ENCODE measurements at places on chromosomes 6 and 20.

- DNase-seq = no peak
These were observed 67.5 kb downstream of the MTHFD1L start for GRCh38 chr6:150932996-150933395.

DNA sequence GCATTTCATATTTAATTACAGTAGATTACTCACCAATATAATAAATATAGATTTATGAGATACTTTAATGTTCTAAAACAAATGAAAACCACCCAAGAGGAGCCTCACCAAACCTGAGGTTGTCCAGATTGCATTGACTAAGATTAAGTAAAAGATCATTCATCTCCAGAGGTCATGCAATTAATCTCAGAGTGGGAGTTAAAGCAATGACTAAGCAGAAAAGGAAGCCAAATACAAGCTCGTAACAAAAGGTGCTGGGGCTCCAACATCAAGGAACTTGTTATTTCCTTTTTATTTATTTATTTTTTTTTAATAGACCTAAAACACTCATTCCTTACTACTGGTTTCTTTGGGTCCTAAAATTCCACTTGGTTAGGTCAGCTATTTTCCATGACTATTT is 57.7 kb downstream of the RSPO3 start:
- no peak for DNase-seq

DNA sequence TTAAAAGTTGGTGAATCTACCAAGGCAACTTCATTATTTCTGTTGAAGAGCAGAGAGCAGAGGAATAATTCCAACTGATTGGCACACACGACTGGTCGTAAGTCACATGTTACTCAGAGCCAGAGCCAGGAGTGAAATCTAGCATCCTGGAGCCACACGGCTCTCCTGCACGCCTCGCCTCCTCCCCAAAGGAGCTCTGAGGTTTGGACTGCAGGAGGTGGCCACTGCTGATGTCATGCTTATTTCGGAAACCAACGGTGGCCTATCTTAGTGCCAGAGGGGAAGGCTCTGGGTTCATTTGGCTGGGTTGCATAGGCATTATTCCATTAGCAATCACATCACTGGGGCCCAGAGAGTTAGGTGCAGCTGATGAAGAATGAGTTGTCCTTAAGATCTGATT is 123.5 kb upstream of the RALGAPA2 start:
- DNase-seq = no peak

GRCh38 chr6:167227984-167228383 is 63.1 kb upstream of the UNC93A start:
- DNase-seq = no peak

- no peak for DNase-seq
These were observed 32.8 kb upstream of the TFAP2B start for GRCh38 chr6:50785921-50786320.

DNA sequence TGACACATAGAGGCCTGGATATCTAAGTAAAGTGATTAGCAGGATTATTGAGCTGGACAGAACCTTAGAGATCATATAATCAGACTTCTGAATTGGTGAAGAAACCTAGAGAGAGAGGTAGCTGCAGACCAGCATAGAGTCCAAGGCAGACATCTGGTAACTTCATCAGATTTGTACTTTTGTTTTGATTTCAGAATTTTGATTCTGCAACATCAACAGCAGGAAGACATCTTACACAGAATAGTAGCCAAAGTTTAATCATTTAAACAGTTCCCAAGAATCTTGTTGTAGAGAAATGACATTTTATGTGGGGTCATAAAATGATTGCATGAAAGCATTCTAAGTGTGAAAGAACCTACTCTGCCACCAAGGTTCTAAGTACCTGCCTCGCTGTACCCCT is 39.4 kb downstream of the RPRD1B start:
- DNase-seq = no peak

DNA sequence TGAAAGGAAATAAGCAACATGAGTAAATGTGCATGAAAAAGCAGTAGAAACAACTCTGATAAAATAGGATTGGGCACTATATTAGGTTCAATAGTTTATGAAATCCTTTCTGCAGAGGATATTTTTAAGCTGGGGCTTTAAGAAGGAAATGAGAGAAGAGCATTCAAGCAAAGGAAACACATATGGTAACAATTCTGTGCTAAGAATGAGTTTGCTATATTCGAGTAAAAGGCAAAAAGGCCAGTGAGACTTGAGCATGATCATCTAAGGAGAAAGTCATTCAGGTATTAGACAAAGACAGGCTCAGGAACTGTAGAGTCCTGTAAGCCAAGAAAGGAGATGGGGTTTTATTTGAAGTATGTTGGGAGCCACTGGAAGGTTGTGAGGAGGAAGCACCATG is 387.1 kb upstream of the FLRT3 start:
- DNase-seq = no peak

DNA sequence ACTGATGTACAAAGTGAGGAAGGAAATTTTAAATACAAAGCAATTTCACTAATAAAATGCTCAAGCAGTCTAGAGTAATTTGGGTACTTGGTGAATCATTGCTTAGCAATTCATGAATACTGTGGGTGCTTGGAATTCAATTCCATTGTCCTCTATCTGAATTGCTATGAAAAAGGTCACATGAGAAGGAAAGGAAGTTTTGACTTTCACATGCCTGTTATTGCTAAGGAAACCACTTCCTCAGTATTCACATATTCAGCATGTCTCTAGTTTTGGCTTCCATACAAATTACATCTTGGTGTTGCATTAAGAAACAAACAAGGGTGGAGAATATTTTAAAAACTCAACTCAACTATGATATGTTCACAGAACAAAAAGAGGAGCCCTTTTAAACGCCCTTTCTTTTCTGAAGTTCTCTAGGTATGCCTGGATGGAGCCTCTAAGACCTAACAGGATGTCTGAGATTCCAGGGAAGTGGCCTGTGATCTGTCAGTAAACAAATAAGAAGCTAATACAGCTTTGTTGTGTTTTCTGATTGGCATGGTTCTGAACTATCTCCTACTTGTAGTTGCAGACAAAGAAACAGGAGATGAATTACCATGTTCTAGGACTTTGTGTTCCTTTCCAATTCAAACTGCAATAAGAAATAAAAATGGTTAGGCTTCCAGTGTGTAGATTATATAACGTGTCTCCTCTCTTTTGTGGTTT is 190.4 kb downstream of the OGFRL1 start:
- no peak for DNase-seq

DNA sequence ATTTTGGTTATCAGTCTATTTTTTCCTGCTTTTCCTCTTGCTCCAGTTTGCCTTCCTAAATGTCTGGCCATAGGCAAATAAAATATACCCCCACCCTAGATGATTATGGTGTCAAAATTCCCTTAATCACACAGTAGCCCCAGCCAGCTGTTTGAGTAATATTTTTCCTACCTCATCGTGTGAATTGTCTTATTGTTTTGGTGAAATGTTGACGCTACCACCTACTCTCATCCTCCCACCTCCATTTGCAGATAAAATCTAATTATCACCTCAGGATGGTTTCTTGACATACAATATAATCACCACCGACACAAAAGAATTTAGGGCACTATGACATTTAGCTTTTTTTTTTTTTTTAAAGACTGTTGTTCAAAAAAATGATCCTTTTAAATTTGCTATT is 44.1 kb upstream of the FUCA2 start:
- no peak for DNase-seq

- no peak for DNase-seq
These were observed 41.2 kb downstream of the THBS2 start for GRCh38 chr6:169212436-169212835.

- no peak for DNase-seq
These were observed 337.2 kb downstream of the HACE1 start for GRCh38 chr6:104522533-104522932.

GRCh38 chr6:100456141-100456907 is 8.4 kb downstream of the SIM1 start:
- no peak for DNase-seq

DNA sequence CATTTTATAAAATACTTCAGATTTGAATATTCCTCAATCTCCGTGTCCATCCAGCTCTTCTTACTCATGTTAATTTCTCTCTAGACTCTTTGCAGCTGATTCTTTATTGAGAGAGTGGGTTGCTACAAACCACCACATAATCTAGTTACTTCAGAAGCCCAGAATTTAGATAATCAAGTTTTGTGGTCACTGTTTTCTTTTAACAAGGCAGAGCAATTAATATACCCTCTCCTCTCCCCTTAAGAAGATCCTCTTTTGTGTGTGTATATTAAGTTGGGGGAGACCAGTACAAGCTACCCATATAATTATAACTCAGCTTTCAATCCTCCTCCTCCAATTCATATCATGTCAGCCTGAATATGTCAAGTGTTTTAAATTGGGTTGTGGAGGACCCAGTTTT is 95.1 kb downstream of the IRAK1BP1 start:
- DNase-seq = no peak

GRCh38 chr6:107585815-107586435 is 96.0 kb downstream of the SOBP start:
- DNase-seq = no peak

DNA sequence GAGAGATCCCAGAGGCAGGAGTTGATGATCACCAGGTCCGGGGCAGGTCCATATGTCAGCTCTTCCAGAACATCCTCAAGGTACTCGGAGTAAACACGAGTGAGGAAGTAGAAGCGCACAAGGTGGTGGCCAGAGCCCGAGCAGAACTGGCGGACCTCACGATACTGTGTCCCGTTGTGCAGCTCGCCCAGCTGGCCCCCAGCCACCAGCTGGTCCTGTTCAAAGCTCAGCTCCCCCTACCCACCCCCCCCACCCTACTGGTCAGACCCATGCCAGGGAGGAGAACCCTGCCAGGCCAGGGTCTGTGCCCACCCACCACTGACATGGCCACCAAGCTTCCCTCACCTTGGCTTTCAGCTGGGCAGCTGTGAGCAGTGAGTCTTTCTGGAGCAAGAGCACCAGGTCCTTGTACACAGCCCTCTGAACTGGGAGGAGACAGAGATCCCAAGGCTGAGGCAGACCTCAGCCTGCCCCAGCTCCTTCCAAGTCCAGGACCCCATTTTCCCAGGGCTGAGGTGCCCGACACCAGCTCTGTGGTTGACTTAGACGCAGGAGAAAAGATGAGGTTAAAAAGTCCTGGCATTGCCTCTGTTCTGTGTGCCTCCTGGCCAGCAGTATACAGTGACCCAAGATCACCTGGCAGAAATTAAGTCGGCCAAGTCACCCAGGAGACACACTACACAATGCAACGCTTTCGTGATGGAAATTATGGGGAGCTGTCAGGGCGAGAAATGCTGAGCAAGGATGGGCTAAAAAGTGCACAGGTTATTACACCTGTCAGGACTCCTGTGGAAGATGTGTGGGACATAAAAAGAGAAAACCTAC is 1.4 kb downstream of the PCED1A start:
- DNase-seq = no peak

- DNase-seq = no peak
These were observed 329.2 kb downstream of the DHX35 start for GRCh38 chr20:39291301-39291700.

DNA sequence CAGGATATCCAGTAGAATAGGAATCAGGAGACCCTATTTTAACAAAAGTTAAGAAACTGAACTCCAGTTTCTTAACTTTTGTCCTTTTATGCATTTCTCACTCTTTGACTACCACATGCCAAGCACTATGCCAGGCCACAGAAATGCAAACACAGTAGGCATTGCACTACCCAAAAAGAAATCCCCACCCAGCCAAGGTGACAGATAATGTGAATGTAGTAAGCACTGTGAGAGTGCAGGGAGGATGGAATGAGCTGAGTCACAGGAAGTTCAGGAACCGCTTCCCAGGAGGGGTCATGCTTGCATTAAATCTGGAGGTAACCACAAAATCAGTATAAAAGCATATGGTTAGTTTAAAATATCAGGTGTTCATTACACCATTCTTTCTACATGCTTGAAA is 20.1 kb upstream of the FAM83C start:
- no peak for DNase-seq

DNA sequence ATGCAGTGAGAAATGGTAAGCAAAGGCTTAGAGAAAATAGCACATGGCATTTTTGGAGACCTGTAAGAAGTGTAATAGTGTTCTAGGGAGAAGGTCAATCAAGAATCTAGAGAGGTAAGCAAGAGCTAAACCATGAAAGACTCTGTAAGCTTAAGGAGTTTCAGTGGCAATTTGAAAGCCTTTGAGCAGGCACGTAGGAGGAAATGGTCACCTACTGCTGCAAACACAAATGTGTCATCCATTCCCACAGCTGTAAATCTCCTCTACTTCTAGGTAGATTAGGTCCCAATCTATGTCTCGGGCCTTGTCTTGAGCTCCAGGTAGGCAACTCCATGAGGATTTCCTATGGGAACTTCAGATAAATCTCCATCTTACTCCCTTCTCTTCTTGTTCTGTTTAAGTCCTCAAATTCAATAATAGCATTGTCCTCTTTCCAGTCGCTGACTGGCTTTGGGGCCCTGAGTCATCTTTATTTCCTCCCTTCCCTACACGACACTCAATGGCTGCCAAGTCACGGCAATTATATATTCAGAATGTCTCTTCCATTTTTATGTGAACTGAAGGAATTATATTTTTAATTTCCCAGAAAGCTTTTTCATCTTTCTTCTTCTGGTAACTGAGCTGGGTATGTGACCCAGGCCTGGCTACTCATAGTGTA is 24.2 kb upstream of the PAQR8 start:
- no peak for DNase-seq

GRCh38 chr6:7390226-7390878 is 744 bp downstream of the RIOK1 start:
- DNase-seq = no peak

DNA sequence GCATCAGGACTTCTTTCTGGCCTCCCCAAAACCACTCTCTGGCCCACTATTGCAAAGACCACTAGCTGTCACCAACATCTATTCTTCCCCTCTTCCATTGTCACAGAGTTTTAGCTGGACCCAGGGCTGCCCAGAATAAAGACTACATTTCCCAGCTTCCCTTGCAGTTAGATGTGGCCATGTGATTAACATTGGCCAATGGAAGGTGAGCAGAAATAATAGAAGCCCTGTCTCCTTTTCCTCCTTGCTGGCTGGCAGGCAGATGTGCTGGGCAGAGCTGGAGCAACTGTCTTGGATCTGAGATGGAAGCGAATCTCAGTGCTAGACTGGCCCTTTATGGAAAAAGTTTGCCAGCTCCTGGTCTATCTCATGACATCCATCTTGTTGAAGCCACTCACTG is 97.0 kb downstream of the KCNB1 start:
- DNase-seq = no peak

- no peak for DNase-seq
These were observed 25.2 kb upstream of the MYLIP start for GRCh38 chr6:16103722-16104121.

DNA sequence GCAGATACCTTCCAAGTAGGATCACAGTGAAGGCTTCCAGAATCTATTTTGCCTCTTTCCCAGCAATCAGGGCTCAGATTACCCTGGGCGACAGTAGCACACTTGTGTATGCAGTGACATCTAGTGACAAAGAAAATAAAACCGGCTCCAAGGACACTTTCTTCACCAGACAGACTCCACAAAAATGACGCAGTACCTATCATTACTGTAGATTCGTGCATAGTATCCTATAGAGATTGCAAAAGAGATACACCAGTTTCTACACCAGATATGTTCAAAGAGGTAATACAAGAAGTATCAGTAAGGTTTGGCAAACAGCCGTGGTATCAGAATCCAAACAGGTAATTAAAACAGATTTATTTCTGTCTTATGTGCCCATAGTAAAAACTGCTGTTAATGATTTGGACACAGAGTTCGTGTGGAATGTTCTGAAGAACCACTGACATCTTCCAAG is 600.4 kb upstream of the JAG1 start:
- no peak for DNase-seq
